ENCODE measurements at places on chromosomes 1 and 21.

DNA sequence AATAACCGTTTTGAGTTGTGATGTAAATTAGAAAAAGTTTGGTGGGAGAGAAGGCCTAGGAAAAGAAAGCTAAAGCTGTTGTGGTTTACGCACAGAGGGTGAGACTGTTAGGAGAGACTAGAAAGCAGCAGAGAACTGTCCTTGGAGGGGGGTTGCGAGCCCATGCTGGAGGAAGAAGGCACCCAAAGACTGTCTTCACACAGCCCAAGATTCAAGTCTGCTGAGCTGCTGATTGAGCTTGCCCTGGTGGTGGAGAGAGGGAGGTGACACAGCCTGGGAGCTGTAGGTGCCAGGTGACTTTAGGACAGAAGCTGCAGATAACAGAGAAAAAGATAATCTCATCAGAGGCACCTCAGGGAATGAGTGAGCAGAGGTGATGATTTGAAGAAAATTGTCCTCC is 18.3 kb upstream of the TLR5 start:
- no peak for DNase-seq

GRCh38 chr1:225848030-225848955 is 33.9 kb downstream of the TMEM63A start:
- no peak for DNase-seq

- peak; percentile 94 for DNase-seq
Observed at GRCh38 chr21:45386728-45387371, 18.1 kb upstream of the COL18A1 start.

- DNase-seq: peak; percentile 14
Observed at GRCh38 chr1:107572674-107573211, 392.2 kb downstream of the VAV3 start.

GRCh38 chr1:203627851-203628200 is 1.2 kb downstream of the ATP2B4 start:
- DNase-seq: peak; percentile 53

DNA sequence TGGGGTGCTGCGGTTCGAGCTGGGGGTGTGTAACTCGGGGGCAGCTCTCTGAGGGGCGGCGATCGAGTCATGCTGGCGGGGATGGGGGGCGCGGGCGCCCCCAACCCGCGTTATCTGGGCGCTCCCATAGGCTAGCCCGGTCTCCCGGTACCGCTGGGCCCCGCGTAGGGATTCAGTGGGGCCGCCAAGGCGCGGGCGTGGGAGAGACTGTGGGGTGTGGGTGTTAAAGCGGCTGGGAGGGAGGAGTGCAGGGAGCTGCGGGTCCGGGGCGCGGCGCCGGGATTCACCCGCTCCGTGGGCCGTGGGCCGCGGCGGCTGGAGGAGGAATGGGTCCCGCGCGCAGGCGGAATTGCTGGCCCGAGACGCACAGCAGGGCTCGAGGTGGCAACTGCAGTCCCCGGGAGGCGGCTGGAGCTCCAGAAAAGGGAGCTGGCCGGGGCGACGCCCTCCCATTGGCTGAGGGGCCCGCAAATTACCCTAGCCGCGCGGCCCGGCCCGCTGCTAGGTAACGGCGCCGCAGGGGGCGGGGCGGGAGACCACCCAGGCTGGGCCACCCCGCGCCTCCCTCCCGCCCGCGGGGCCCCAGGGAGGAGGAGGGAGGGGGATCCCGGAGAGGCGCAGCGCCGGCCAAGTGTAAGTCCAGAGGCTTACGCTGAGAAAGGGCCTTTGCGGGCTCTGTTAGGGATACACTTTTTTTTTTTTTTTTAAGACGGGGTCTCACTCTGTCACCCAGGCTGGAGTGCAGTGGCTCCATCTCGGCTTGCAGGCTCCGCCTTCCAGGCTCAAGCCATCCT is at the start of gene PTCH2:
Gene PTCH2 (minus strand): TSS at position 392 of the 794 bp plus-strand sequence. CDS start 321 bp downstream, at position 71.
- no peak for DNase-seq

DNA sequence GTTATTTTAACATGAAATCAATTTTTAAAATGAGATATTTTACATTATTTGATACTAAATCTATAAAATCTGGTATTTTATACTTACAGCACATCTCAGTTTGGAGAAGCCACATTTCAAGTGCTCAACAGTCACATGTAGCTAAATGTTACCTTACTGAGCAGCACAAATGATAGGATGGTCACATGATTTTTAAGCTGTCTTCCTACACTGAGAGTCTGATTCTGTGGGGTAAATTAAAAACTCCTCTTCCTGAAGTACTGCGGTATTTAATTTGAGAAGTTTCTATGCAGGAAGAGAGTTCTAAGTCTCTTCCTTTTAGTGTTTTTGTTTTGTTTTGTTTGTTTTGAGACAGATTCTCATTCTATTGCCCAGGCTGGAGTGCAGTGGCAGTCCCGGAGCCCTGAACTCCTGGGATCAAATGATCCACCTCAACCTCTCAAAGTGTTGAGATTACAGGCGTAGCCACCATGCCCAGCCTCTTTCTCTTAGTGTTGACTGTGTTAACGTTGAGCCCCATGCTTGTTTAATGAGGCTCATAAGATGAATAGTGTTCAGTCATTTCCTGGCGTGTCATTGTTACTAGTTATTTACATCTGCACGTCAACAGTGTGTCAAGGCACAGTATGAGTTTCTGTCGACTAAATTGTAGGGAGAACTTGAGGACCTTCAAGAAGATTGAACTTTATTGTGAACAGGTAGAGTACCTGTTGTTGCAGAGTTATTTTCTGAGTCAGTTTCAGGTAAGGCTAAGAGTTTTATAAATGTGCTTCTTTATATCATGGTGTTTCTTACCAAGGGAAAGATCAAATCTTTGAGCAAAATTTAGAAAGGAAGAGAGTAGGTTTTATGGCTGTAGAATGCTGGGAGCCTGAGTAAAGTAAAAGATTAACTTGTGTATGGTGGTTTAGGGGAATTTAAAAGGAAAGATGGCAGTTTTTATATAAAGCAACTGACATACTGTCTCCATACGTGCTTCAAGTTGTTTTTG is 3.3 kb downstream of the CNST start:
- DNase-seq: no peak

DNA sequence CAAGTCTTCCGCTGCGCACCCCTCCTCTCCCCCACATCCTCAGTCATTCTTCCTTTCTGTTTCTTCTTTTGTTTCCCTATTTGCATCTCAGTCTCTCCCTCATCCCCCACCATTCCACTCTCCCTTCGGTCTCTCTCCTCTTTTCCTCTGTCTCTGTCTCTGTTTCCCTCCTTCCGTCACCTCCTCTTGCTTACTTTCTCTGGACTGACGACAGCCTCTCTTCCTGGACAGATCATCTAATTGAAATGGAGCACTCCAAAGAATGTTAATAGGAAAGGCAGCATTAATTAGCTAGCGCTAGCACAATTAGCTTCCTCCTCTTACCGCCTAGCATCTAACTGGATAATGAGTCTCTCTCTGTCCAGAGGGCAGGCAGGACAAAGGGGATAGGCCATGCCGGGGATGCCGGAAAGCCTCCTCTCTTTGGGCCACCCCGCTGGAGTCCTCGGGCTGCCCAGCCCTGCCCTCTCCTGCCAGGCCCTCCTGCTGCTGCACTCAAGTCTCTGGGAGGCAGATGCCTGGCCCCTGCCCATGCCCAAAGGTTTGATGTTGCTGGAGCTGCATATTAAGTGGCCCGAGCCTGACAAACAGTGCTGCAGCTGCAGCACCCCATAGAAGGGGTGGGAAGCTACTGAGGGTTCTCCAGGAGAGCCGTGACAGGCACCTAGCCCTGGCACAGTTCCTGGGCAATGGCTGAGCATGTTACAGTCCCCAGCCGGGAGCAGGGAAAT is 20.8 kb downstream of the DISP3 start:
- DNase-seq: no peak

- DNase-seq: no peak
Observed at GRCh38 chr1:222750651-222751050, 13.6 kb downstream of the FAM177B start.

DNA sequence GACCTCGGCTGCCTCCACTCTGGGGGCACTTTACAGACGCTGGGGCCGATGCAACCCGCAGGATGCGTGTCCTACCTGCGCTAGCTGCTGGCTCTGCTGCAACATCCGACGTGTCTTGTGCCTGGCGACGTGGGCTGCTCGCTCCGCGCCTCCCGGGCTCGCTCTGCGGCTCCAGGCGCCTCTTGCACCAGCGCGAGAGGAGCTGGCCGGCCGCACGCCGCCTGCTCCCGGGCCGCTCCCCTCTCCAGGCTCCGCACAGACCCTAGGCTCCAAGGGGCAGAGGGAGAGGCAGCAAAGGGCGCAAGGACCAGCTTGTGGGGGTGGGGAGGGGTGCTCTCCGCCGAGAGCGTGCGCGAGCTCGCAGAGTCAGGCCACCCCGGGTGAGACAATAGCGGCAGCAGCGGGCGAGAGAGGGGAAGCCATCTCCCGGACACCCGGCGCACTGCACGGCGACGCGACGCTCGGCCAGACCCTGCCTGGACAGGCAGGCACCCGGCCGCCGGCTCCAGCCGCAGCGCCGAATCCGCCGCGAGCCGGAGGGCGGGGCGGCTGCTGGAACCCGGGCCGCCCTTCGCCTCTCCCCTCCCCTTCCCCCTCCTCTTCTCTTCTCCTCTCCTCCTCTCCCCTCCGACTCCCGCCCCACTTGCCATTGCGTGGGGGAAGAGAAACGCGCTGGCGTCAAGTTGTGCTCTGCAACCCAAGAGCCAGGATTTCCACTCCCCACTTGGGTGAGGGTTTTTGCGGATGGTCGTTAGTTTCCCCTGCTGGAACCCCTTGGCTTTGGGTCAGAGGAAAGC is at the start of gene PIK3C2B:
Gene PIK3C2B (minus strand): TSS at position 525 of the 797 bp plus-strand sequence. CDS start 25,003 bp downstream, outside the sequence.
- peak; percentile 72 for DNase-seq

- DNase-seq: no peak
Observed at GRCh38 chr1:227120826-227121225, 180.7 kb downstream of the COQ8A start.

DNA sequence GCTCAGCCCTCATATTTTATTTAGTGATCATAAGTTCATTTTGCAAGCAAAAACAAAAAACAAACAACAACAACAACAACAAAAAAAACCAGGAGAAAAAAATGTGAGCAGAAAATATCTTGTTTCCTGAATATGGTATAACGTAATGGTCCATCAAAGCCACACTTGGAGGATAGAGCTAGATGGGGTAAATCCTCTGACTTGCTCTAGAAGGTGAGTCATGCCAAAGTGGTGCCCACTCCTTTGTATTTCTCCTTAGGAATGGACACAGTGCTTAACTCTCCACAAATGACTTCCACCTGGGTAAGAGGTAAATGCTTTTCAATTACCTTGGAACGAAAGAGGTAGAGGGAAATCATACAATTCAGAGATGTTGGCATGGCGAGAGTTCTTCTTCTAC is 20.6 kb downstream of the PROX1 start:
- DNase-seq: no peak

GRCh38 chr1:49298304-49298703 is 521.6 kb upstream of the BEND5 start:
- DNase-seq: no peak

- DNase-seq: no peak
Observed at GRCh38 chr1:11337580-11338073, 64.6 kb downstream of the UBIAD1 start.

DNA sequence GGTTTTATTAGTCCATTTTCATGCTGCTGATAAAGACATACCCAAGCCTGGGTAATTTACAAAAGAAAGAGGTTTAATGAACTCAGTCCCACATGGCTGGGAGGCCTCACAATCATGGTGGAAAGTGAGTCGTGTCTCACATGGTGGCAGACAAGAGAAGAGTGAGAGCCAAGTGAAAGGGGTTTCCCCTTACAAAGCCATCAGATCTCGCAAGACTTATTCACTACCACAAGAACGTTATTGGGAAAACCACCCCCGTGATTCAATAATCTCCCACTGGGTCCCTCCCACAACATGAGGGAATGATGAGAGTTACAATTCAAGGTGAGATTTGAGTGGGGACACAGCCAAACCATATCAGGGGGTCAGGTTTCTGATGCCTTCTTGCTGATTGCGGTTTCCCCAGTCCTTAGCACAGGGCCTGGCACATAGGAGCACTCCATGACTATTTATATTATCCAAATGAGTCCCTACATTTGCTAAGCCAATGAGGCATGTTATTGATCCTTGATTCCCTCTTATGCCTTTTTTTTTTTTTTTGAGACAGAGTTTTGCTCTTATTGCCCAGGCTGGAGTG is 35.3 kb upstream of the PAXBP1 start:
- DNase-seq: no peak

DNA sequence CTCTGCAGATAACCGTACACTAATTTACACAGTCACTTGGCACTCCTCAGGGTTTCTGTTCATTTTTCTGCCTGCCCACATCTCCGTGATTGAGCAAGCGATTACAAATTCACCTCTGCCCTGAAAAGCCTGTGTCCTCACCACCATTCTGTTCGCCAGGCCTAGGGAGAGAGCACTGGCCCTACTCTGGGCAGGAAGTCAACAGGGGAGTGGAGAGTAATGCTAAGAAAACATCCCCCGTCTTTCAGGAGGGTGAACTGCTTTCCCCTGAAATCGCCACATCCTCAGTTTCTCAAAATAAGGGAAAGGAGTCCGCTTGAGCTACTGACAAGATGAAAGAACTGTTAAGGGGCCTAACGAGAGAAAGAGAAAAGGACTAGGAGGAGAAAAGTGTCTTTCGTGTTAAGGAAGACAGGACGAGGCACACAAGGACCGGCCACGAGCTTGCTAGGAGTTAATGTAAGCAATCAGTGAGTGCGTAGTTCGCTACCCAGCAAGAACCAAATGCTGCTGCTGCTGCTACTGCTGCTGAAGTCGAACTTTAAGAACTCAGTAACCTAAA is 632 bp downstream of the PEX19 start:
- peak; percentile 66 for DNase-seq
